Thoracic aorta (tissue), 2 donors: ENCODE measurements at places on chromosomes 13 and 19. TPM values are rescaled to one million over a fixed set of nuclear protein-coding genes. Genes with fewer than 3 reads are reported as not detected.

- no peaks in the 10 kb centered on the region for H3K36me3 ChIP-seq
- H3K27ac ChIP-seq: no peak overlapping the region
- no peaks in the 10 kb centered on the region for H3K4me1 ChIP-seq
- H3K4me3 ChIP-seq: no peak overlapping the region
- H3K27me3 ChIP-seq: no peaks in the 10 kb centered on the region
Measured at GRCh38 chr13:43150369-43151207, 127.2 kb downstream of the DNAJC15 start.

DNA sequence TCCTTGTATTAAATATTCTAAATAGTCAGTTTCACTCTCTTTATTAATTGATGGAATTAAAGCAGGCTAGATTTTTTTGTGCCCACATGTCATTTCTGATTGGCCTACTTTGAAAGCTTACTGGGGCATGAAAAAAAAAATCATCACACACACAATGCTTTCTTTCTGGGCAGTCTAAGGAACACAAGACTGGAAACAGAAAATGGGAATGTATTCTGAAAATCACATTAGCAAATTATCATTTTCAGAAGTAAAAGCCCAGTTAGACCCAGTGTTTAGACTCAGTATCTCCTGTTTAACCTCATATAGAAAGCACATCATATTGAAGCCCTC lies 339.4 kb downstream of the SPRY2 start:
- no peaks in the 10 kb centered on the region for H3K4me1 ChIP-seq
- no peak overlapping the region for H3K4me3 ChIP-seq
- no peaks in the 10 kb centered on the region for H3K36me3 ChIP-seq

DNA sequence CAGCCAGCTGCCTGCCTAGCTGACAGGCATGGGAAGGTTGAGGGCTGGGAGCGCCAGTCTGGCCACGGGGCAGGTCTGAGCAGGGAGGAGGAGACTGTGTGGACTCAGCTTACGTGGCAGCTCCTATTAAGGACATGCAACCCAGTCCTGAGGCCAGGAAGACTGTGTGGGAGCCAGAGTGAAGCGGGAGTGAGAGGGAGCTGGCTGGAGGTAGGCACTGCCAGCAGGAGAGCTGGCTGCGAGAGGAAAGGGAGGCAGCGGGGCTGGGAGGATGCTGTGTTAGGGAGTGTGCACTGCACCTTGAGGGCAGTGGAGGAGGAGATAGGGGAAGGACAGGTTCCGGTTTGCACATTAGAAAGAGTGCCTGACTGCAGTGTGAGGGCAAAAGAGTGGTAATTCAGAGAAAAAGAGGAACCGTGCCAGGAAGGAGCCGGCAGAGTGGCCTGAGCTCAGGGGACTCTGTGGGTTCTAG lies 99.2 kb downstream of the SLC7A1 start:
- peak overlapping the region; percentile 6 for H3K4me3 ChIP-seq
- H3K36me3 ChIP-seq: peaks cover 10% of the 10 kb centered on the region
- H3K27ac ChIP-seq: peak overlapping the region; percentile 47

Gene TNNI3
- total RNA-seq: not detected
